ENCODE measurements at places on chromosomes 5 and 9. TPM values are rescaled to one million over a fixed set of nuclear protein-coding genes. Genes with fewer than 3 reads are reported as not detected.
A peak's percentile ranks its signal among the peaks of the same experiment; 100 is the strongest.

- no peaks in the 10 kb centered on the region for H3K27me3 ChIP-seq
- DNase-seq = no peak
- H3K4me1 ChIP-seq = no peaks in the 10 kb centered on the region
- H3K36me3 ChIP-seq = no peaks in the 10 kb centered on the region
- H3K27ac ChIP-seq = no peak overlapping the region
Observed at GRCh38 chr5:59685793-59686192, 207.7 kb downstream of the PDE4D start.

GRCh38 chr9:122097679-122098315 lies 4.7 kb upstream of the TTLL11 start:
- H3K4me3 ChIP-seq = no peak overlapping the region
- no peaks in the 10 kb centered on the region for H3K27me3 ChIP-seq
- peaks cover 20% of the 10 kb centered on the region for H3K4me1 ChIP-seq
- no peak for DNase-seq

ITGA2 gene
- polyA plus RNA-seq = 0.51 TPM

GRCh38 chr5:82641331-82642003 lies 363.3 kb upstream of the RPS23 start:
- H3K27ac ChIP-seq = no peak overlapping the region
- H3K4me1 ChIP-seq = no peaks in the 10 kb centered on the region
- H3K27me3 ChIP-seq = no peaks in the 10 kb centered on the region

DNA sequence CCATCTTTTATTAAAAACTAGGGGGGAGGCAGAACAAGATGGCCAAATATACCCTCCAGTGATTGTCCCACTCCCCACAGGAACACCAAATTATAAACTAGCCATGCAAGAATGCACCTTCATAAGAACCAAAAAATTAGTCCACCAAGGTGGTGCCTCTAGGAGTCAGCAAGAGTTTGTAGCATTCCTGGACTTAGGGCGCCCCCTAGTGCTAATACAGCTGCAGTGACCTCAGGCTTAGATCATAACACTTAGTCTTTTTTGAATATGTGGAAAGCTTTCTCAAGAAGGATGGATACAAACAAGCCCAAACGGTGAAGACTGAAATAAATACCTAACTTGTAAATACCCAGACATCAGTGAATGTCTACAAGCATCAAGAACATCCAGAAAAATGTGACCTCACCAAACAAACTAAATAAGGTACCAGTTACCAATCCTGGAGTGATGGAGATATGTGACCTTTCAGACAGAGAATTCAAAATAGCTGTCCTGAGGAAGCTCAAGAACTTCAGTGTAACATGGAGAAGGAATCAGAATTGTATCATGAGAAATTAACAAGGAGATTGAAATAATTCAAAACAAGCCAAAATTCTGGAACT lies 19.3 kb downstream of the PPIP5K2 start:
- H3K27ac ChIP-seq = no peak overlapping the region
- DNase-seq = peak; percentile 70
- H3K36me3 ChIP-seq = no peaks in the 10 kb centered on the region
- no peak overlapping the region for H3K4me3 ChIP-seq

DNA sequence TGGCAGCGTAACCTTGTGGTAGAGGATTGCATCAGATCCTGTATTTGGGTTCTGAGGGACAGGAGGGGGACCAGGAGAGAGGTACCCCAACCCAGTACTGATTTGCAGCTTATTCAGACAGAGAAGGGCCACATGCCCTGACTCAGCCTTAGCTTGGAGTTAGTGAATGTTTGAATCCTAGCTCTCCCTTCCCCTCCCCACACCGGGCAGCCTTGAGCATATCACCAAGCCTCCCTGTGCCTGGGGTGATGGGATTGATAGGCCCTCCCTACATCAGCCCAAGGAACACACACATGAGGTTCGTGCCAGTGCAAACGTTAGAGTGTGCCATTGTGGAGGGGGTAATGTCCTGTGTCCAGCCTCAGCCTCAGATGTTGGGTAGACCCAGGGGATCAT lies 71.9 kb downstream of the AMBP start:
- H3K4me1 ChIP-seq = no peaks in the 10 kb centered on the region
- no peaks in the 10 kb centered on the region for H3K27me3 ChIP-seq
- H3K4me3 ChIP-seq = no peak overlapping the region
- H3K27ac ChIP-seq = no peak overlapping the region

DNA sequence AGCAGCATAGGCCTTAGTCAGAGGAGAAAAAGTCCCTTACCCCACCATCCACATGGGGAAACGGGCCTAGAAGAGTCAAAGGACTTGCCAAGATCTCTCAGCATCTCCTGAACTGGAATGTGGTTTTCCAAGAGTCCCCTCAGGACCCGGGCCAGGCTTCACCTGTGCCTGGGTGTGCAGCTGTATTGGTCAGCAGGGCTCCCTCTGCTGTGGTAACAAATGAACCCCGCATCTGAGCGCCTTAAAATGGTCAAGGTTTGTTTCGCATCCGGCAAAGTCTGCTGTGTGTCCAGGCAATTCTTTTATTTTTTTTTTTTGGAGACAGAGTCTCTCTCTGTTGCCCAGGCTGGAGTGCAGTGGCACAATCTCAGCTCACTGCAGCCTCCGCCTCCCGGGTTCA lies 168.0 kb upstream of the IER5L start:
- no peaks in the 10 kb centered on the region for H3K27me3 ChIP-seq
- H3K36me3 ChIP-seq = no peaks in the 10 kb centered on the region
- no peak overlapping the region for H3K4me3 ChIP-seq
- no peak for DNase-seq

GRCh38 chr5:170522211-170523141 lies 18.7 kb downstream of the KCNIP1 start:
- no peak overlapping the region for H3K4me3 ChIP-seq
- H3K4me1 ChIP-seq = no peaks in the 10 kb centered on the region
- DNase-seq = no peak
- no peaks in the 10 kb centered on the region for H3K27me3 ChIP-seq
- H3K36me3 ChIP-seq = no peaks in the 10 kb centered on the region

- no peak overlapping the region for H3K4me3 ChIP-seq
- H3K27ac ChIP-seq = no peak overlapping the region
- H3K4me1 ChIP-seq = no peaks in the 10 kb centered on the region
Observed at GRCh38 chr5:1558944-1559343, 35.2 kb upstream of the LPCAT1 start.

GRCh38 chr9:83971485-83971884 lies 8.5 kb downstream of the HNRNPK start:
- no peak overlapping the region for H3K4me3 ChIP-seq
- no peak for DNase-seq
- H3K27me3 ChIP-seq = no peaks in the 10 kb centered on the region
- peaks cover 33% of the 10 kb centered on the region for H3K4me1 ChIP-seq
- H3K27ac ChIP-seq = no peak overlapping the region
- H3K36me3 ChIP-seq = peaks cover 85% of the 10 kb centered on the region

DNA sequence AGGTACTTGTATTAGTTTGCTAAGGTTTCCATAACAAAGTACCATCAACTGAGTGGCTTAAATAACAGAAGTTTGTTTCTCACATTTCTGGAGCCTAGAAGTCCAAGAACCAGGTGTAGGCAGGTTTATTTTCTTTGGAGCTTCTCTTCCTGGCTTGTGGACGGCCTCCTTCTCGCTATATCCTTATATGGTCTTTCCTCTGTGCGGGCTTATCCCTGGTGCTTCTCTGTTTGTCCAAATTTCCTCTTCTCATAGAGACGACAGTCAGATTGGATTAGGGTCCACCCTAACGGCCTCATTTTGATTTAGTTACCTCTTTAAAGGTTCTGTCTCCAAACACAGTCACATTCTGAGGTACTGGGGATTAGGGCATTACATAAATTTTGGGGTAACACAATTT lies 88.3 kb downstream of the RMI1 start:
- no peaks in the 10 kb centered on the region for H3K36me3 ChIP-seq
- no peaks in the 10 kb centered on the region for H3K4me1 ChIP-seq
- H3K4me3 ChIP-seq = no peak overlapping the region
- H3K27ac ChIP-seq = no peak overlapping the region
- H3K27me3 ChIP-seq = no peaks in the 10 kb centered on the region

GRCh38 chr9:129944506-129945116 lies 98.4 kb downstream of the FNBP1 start:
- no peak overlapping the region for H3K4me3 ChIP-seq
- no peaks in the 10 kb centered on the region for H3K27me3 ChIP-seq
- no peaks in the 10 kb centered on the region for H3K36me3 ChIP-seq
- DNase-seq = peak; percentile 57
- H3K4me1 ChIP-seq = peaks cover 51% of the 10 kb centered on the region

DNA sequence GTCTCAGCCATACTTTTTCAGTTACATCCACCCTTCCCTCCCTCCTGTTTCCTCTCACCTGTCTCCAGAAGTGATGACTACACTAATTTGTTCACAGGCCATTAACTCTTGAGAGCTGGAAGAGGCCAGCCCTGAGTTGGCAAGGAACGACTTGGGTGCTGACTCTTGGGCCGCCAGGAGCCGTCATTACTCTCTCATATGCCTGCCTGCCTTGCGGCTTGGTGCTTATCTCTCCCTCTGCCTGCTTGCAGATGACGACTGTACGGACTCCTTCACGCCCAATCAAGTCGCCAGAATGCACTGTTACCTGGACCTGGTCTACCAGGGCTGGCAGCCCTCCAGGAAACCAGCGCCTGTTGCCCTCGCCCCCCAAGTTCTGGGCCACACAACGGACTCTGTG lies 66.1 kb downstream of the PAPPA start:
- DNase-seq = no peak
- H3K4me3 ChIP-seq = no peak overlapping the region
- no peaks in the 10 kb centered on the region for H3K27me3 ChIP-seq
- H3K4me1 ChIP-seq = no peaks in the 10 kb centered on the region
- H3K36me3 ChIP-seq = no peaks in the 10 kb centered on the region

DNA sequence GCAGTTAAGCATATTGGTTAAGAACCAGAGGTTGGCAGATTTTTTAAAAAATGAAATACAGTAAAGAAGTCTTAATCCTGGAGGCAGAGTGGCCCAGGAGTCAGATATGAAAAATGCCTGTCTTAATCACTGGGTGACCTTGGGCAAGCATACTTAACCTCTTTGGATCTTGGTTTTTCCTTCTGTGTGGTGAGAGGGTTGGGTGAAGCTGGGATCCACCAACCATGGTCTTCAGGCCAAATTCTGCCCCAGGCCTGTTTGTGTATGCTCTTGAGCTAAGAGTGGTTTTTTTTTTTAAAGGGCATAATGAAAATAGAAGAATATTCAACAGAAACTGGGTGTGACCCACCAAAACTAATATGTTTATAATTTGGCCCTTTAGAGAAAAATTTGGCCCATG lies 20.0 kb upstream of the TEX48 start:
- no peak for DNase-seq
- H3K4me1 ChIP-seq = peaks cover 8% of the 10 kb centered on the region
- H3K27ac ChIP-seq = no peak overlapping the region
- no peak overlapping the region for H3K4me3 ChIP-seq
- H3K27me3 ChIP-seq = no peaks in the 10 kb centered on the region
- H3K36me3 ChIP-seq = no peaks in the 10 kb centered on the region

MYMK gene
- not detected for polyA plus RNA-seq

GRCh38 chr9:72909428-72909827 lies 43.4 kb downstream of the ALDH1A1 start:
- DNase-seq = no peak
- H3K4me3 ChIP-seq = no peak overlapping the region
- no peaks in the 10 kb centered on the region for H3K4me1 ChIP-seq
- no peaks in the 10 kb centered on the region for H3K36me3 ChIP-seq
- H3K27me3 ChIP-seq = no peaks in the 10 kb centered on the region

GRAMD2B gene
- 7.0 TPM for polyA plus RNA-seq

GRCh38 chr9:86517475-86517874 lies 163.3 kb upstream of the TUT7 start:
- H3K4me3 ChIP-seq = no peak overlapping the region
- no peaks in the 10 kb centered on the region for H3K36me3 ChIP-seq
- no peak overlapping the region for H3K27ac ChIP-seq
- no peaks in the 10 kb centered on the region for H3K4me1 ChIP-seq
- no peaks in the 10 kb centered on the region for H3K27me3 ChIP-seq

DNA sequence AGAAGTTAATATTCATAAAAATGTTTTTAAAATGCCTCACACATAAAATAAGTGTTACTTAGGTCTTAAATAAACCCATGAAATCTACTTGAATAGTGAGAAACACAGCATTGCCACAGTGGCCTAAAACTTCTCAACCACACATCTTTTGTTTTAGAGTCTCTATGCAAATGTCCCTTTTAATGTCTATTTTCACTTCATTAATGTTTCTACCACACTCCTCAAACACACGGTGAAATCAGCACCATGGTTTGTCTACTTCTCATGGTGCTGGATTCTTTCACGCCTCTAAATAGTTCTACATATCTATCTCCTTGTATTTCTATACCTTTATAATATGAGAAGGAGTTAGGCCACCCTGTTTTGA lies 111.2 kb downstream of the EDIL3 start:
- H3K4me3 ChIP-seq = no peak overlapping the region
- no peaks in the 10 kb centered on the region for H3K27me3 ChIP-seq
- no peaks in the 10 kb centered on the region for H3K36me3 ChIP-seq
- H3K4me1 ChIP-seq = no peaks in the 10 kb centered on the region
- DNase-seq = no peak

EIF4E1B gene
- polyA plus RNA-seq = not detected

DNA sequence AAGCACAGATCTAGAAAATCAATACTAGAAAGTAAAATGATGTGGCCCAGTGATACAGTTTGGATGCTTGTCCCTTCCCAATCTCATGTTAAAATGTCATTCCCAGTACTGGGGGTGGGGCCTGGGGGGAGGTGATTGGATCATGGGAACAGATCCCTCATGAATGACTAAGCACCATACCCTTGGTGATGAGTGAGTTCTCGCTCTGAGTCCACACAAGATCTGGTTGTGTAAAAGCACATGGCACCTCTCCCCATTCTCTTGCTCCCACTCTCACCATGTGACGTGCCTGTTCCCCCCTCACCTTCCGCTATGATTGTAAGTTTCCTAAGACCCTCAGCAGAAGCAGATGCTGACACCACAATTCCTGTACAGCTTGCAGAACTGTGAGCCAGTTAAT lies 234.2 kb upstream of the CDH6 start:
- H3K4me1 ChIP-seq = no peaks in the 10 kb centered on the region
- no peak overlapping the region for H3K4me3 ChIP-seq
- H3K27ac ChIP-seq = no peak overlapping the region
- no peaks in the 10 kb centered on the region for H3K27me3 ChIP-seq
- no peaks in the 10 kb centered on the region for H3K36me3 ChIP-seq

- no peaks in the 10 kb centered on the region for H3K36me3 ChIP-seq
- DNase-seq = no peak
- no peak overlapping the region for H3K27ac ChIP-seq
- H3K4me3 ChIP-seq = no peak overlapping the region
- no peaks in the 10 kb centered on the region for H3K4me1 ChIP-seq
Observed at GRCh38 chr5:146441896-146442295, 5.2 kb upstream of the TCERG1 start.

PLPP7 gene
- polyA plus RNA-seq = not detected

GRCh38 chr5:43771611-43772031 lies 168.6 kb downstream of the NNT start:
- H3K4me1 ChIP-seq = no peaks in the 10 kb centered on the region
- H3K4me3 ChIP-seq = no peak overlapping the region
- DNase-seq = no peak
- no peak overlapping the region for H3K27ac ChIP-seq
- no peaks in the 10 kb centered on the region for H3K27me3 ChIP-seq

- DNase-seq = no peak
- no peak overlapping the region for H3K27ac ChIP-seq
- H3K4me3 ChIP-seq = no peak overlapping the region
- H3K4me1 ChIP-seq = no peaks in the 10 kb centered on the region
Observed at GRCh38 chr5:74993743-74994142, 58.6 kb downstream of the GCNT4 start.

ADAMTS2 gene
- not detected for polyA plus RNA-seq

GRCh38 chr9:133334161-133334560 lies 1.8 kb downstream of the SURF6 start:
- no peak overlapping the region for H3K27ac ChIP-seq
- H3K4me1 ChIP-seq = peaks cover 29% of the 10 kb centered on the region
- H3K4me3 ChIP-seq = no peak overlapping the region
- no peaks in the 10 kb centered on the region for H3K27me3 ChIP-seq

RAB24 gene
- 22.9 TPM for polyA plus RNA-seq
